ENCODE measurements at places on chromosomes 13 and 19. TPM values are rescaled to one million over a fixed set of nuclear protein-coding genes. Genes with fewer than 3 reads are reported as not detected.

Gene ADGRE3
- total RNA-seq = not detected

DNA sequence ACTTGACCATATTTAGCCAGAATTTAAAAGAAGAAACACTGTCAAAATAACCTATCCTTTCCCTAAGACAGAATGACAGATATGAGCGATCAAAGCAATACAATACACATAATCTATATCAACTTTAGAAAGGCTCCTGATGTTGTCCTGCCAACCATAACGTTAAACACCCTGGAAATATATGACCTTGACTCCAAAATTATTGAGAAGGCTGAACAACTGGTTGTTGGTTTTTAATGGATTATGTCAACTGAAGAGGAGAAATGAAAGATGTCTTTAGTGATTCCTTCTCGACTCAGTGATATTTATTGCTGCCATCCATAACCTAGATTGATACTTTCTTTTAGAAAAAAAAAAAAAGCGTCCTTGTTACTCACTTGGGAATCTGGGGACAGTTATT is 957.2 kb downstream of the SLITRK1 start:
- no peaks in the 10 kb centered on the region for H3K27me3 ChIP-seq
- H3K4me1 ChIP-seq = no peaks in the 10 kb centered on the region
- DNase-seq = no peak
- H3K4me3 ChIP-seq = no peak overlapping the region
- no peaks in the 10 kb centered on the region for H3K36me3 ChIP-seq

GRCh38 chr19:47096721-47097120 is 16.9 kb downstream of the ZC3H4 start:
- no peak overlapping the region for H3K4me3 ChIP-seq
- no peak for DNase-seq
- peak overlapping the region; percentile 4 for H3K27ac ChIP-seq
- peaks cover 13% of the 10 kb centered on the region for H3K36me3 ChIP-seq
- H3K4me1 ChIP-seq = peaks cover 33% of the 10 kb centered on the region

- H3K27ac ChIP-seq = no peak overlapping the region
- no peak overlapping the region for H3K4me3 ChIP-seq
- H3K27me3 ChIP-seq = no peaks in the 10 kb centered on the region
- peaks cover 16% of the 10 kb centered on the region for H3K4me1 ChIP-seq
These were observed 381.9 kb downstream of the LMO7 start for GRCh38 chr13:76017861-76018556.

All from osteocyte (in vitro differentiated cells).